ENCODE measurements at places on chromosomes 13 and 19.

- no peak for DNase-seq
These were observed 165.2 kb downstream of the DCLK1 start for GRCh38 chr13:35966024-35966423.

GRCh38 chr19:48372904-48373303 lies 8.7 kb downstream of the SYNGR4 start:
- DNase-seq: no peak

- DNase-seq: no peak
These were observed 150.9 kb downstream of the VWA8 start for GRCh38 chr13:41809962-41810361.

DNA sequence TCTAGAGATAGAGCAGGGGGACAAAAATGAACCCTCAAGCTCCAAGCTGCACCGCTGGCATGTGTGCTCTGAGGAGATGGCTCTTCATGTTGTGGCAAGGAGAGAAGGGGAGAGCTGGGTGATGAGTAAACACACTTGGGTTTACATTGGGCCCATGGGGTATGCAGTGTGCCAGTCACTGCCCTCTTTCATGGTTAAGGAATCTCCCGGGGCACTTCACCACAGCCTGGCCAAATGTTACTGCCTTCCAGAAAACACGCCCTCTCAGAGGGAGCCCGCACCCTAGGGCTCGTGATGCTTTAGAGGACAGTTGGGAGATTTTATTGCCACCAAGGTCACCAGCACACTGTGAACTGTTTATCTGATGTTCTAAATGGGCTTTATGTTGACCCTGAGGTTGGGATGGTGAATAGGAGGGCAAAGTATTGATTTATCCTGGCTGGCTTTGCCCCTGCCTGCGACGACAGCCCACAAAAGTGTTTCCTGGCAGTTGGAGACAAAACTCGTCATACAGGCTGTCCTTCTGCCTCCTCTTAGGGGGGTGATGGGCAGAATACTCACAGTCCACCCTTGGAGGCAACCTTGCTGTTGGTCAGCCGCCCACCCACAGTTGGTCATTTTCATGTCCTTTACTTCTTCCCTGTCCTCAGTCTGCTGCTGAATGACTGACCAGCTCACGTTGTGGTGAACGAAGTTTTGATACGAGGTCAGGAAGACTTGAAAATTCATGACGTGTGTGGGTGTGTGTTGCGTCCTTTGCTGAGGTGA lies 156.9 kb downstream of the STK24 start:
- DNase-seq: no peak

DNA sequence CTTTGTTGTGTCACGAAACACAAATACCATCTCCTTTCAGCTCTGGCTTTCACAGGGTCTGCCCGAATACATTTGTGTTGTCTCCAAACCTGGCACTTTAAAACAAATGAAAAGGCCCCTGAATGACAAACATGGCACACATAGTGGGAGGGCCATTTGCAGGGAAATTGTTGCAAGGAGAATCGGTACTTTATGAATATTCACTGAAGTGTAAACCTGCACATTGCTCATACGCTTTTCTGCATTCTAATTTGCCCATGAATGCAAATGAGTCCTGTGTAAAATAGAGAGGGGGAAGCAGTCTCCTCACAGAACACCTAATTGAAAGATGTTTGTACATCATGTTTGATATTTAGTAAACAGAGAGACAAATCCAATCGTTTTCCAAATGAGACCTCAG lies 82.7 kb upstream of the PCDH8 start:
- DNase-seq: no peak

GRCh38 chr19:46728208-46728607 lies 11.3 kb upstream of the PRKD2 start:
- no peak for DNase-seq

DNA sequence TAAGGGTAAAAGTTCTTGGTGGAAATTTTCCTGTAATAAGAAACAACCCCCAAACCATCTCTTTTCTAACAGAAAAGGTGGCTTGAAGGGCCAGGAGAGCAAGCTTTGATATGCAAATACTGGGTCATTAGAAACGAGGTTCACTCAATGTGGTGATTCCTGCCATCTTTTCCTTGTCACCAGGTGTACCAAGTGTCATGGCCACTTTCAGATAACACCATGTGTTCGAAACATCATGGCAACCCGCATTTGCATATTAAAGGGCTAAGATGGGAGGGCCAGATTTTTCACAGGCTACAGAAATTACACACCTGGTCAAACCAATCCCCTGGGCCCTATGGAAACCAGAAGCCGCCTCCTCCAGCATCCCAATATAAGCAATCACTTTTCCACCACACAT lies 15.3 kb downstream of the LGALS16 start:
- DNase-seq: no peak

GRCh38 chr13:44726214-44726613 lies 150.1 kb upstream of the TSC22D1 start:
- DNase-seq: no peak

DNA sequence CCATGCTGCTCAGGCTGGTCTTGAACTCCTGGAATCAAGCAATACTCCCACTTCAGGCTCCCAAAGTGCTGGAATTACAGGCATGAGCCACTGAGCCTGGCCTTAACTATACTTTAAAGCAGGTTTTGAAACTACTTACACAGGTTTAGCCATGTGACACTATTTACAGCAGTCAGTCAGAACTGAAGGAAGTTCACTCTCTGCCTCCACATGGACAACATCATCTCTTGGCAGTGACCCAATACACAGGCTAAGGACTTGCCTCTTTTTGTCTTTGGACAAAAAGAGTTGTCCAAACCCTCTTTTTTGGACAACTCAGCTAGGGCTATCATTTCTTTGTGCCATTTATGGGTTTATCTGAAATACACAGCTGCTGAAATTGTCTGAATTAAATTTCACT lies 89.0 kb upstream of the CLDN10 start:
- no peak for DNase-seq

DNA sequence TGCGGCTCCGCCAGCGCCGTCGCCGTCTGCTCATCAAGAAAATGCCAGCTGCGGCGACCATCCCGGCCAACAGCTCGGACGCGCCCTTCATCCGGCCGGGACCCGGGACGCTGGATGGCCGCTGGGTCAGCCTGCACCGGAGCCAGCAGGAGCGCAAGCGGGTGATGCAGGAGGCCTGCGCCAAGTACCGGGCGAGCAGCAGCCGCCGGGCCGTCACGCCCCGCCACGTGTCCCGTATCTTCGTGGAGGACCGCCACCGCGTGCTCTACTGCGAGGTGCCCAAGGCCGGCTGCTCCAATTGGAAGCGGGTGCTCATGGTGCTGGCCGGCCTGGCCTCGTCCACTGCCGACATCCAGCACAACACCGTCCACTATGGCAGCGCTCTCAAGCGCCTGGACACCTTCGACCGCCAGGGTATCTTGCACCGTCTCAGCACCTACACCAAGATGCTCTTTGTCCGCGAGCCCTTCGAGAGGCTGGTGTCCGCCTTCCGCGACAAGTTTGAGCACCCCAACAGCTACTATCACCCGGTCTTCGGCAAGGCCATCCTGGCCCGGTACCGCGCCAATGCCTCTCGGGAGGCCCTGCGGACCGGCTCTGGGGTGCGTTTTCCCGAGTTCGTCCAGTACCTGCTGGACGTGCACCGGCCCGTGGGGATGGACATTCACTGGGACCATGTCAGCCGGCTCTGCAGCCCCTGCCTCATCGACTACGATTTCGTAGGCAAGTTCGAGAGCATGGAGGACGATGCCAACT lies 24.4 kb upstream of the KCTD15 start:
- no peak for DNase-seq

DNA sequence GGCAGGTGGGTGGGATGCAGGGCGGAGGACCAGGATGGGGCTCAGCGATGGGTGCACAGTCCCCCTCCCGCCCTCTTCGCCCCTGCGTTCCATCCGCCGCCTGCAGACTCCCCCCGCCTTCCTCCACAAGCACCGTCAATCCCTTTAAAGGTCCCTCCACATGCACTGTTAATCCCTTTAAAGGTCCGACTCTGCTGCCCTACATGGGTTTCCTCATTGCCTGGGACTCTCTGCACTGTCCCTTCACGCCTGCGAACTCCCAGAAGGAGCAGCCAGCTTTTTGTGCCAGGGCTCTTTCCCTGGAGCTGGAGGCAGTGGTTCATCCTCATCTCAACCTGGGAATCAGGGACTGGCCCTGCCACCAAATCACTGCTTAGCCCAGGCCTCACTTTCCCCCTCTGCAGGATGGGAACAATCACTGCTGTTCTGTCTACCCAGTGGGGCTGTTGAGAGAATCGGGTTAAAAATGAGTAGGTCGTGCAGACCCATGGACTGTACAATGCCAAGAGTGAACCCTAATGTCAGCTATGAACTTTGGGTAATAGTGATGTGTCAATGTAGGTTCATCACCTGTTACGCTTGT lies 20.4 kb downstream of the ZNF574 start:
- no peak for DNase-seq

GRCh38 chr13:31949486-31949885 lies 82.1 kb upstream of the FRY start:
- no peak for DNase-seq

DNA sequence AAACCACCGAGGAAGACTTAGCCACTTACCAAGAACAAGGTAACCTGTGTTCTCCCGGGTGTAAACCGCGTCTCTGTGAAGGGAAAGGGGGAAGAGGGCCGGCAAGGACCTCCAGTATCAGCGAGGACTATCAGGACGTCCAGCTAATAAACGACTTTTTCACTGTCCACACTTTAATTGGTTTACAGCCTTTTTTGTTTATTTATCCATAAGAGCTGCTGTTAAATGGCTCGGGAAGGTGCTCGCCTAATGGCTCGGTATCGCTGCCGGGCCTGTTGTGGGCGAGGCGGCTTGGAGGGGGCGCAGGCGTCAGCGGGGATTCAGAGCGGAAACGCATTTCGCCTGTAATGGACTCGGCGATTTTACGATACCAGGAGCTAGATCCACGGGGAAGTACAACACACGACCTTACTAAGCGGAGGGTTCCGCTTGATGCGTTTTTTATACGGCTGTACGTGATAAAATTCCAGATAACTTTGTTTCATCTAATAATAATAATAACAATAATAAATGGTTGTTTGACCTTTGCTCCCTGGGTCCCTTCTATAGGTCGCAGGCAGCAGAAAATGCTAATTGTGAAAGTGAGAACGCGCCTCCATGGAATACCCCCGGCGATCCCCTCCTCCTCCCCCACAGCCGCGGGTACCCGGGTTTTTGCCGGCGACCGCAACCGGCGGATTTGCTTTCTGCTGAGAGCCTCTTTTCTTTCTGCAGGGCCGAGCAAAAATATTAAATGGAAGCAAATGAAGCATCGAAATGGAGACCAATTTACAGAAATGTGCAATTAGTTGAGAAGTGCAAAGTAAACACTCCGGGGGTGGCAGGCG lies 2.5 kb upstream of the PDX1 start:
- DNase-seq: no peak

DNA sequence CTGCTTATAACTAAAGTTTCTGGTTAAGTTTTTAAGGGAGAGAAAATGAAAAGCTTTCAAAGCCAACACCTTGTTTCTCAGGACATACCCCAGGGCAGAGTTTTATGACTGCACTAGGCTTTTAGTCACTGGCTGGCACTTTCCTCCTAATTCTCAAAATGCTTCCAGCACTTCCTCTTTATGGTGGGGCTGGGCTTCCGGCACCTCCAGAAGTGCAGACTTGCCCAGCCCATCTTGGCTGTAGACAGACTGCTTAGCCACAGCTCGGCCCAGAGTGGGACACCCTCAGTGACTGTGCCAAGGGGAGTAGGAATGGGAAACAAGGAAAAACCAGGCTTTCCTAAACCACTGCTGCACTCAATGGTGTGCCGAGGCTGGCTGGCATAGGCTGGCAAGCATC lies 23.2 kb upstream of the GTF3A start:
- DNase-seq: no peak

DNA sequence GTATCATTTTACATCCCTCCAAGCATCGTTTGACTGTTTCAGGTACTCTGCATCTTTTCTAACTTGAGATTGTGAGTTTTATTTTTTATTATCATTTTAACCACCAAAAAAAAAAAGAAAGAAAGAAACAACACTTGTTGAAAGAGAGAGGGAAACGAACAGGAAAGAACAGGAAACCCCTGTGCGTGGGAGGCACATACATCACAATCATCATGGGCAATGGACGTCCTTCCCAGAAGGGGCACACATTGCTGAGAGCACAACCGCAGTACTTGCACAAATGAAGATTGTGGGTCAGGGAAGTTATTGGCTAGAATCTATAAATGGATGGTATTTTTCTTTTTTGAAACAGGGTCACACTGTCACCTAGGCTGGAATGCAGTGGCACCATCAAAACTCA lies 1.7 kb downstream of the CLC start:
- DNase-seq: no peak

DNA sequence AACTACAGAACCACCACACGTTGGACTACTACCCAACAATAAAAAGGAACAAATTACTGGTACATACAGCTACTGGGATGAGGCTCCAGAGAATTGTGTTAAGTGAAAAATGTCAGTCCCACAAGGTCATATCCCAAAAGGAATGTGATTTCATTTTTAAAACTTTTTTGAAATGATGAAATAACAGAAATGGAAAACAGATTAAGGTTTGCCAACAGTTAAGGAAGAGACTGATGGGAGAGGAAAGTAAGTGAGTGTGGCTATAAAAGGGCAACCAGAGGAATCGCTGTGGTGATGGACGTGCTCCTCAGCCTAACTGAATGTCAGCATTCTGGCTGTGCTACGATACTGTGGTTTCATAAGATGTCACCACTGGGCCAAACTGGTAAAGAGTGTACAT lies 512.8 kb downstream of the UQCRFS1 start:
- no peak for DNase-seq

Data from activated CD4-positive, alpha-beta T cell treated with anti-CD3 and anti-CD28 coated beads for 4 hours (primary cell).